Pancreas (tissue), 10 donors: ENCODE measurements at places on chromosomes 4 and X.

GRCh38 chrX:30935985-30936384 is 46.9 kb upstream of the TAB3 start:
- no peak for DNase-seq

DNA sequence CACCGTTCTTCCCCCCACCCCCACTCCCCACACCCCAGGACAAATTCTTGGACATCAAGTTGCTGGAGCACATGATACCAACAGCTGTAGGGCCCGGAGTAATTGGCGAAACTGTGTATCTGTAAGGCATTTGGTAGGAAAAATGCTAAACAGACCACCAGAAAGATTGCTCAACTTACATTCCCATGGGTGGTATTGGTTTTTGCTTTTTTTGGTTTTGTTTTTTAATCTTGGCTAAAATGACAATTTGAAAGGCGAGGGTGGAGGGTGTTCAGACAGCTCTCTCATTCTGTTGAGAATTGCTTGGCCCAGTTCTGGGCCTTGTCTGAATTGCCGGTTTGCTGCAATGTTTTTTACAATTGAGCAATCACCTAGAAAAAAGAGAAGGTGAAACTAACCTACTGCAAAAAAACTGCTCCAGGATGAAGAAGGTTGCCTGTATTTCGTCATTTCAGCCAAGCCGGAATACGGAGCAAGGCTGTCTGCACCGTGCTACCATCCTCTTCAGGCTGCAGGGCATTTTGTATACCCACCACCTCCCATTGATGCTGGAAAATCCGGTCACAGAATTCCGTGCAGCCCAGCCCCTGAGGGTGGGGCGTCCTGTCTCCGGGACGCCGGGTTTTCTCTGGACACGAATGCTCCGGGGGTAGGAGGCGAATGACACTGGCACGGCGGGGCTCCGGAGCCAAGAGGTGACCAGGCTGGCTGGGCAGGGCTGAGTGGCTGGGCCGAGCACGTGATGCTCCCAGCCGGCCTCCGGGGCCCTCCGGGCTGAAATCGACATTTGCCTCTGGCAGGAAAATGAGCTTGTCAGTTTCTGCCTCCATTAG is at the start of gene CLCN4:
TSS of gene CLCN4 (plus strand) at position 777 of the 833 bp plus-strand sequence. CDS start 28,058 bp downstream, outside the sequence.
- peak; percentile 80 for DNase-seq

GRCh38 chr4:54937501-54937900 is 187.9 kb downstream of the KDR start:
- DNase-seq, result no peak

- no peak for DNase-seq
These were observed 69.0 kb downstream of the STAG2 start for GRCh38 chrX:124030520-124030919.

- DNase-seq, result no peak
These were observed 33.1 kb upstream of the EDNRA start for GRCh38 chr4:147447786-147448185.

DNA sequence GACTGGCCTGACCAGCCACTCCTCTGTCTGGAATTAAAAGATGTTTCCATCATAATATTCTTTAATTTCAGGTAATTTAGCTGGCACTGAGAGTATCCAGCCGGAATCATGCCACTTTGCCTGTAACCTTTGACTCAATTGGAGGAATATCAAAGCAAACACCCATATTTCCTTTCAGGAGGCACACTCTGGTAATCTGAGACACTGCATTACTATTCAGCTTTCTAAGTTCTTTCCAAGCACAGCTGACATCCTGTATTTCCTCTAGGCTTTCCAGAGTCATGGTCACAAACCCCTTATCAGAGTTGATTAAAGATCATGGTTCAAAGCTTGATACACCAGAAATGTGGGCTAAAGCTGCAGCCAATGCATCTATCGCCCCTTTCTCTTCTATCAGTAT is 29.3 kb downstream of the INTS12 start:
- no peak for DNase-seq

GRCh38 chrX:150086371-150086770 is 148.1 kb upstream of the EOLA2 start:
- DNase-seq, result no peak

GRCh38 chrX:39755143-39756032 is 342.4 kb downstream of the BCOR start:
- DNase-seq, result peak; percentile 63

DNA sequence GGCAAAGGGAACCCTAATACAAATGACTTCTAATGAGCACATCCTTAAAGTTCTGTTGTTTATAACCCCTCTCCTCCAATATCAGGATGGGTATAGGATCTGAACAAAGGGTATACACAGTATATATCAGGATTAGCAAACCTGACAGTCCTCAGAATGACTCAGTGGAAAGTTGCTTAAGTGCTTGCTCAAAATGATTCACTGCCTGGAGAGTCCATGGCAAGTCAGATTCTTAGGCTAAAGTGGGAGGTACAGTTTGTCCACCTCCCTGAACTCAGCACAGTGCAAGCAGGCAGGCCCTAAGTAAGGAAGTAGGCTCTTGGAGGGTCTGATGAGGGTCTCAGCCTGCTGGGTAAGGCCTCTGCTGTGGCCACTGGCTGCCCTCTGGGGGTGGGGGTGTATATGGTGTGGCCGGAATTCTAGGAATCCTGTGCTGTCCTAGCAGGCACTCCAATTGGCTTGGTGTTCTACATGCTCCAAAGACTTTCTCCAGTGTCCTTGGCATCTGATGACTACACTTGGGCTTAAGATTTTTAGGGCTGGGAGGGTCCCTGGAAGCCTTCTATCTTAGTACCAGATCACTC is 54.3 kb downstream of the CHRDL1 start:
- no peak for DNase-seq

DNA sequence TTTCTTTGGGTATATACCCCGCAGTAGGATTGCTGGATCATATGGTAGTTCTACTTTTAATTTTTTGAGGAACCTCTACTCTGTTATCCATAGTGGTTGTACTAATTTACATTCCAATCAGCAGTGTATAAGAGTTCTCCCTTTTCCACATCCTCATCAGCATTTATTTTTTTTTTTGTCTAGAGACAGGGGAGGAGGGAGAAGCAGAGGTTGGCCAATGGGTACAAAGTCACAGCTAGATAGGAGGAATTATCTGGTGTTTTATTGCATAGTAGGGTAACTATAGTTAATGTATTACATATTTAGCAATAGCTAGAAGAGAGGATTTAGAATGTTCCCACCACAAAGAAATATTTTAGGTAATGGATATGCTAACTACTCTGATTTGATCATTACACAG is 107.4 kb downstream of the TSPAN7 start:
- no peak for DNase-seq

DNA sequence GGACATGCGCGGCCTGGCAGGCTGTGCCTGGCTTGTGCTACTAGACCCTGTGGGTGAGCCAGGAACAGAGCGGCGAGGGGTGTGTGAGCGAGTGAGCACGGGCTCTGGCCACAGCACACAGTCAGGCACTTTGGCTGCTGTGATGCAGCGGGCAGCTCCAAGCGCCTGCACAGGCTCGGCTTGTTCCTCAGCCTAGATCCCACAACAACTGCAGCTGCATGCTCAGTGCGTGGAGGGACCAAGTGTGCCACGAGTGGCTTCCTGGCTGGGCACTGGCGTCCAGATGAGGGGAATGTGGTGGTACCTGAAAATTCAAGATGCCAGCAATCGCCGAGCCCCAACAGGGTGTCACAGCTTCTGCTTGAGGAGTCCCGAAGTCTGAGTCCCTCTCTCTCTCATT is 1056.6 kb downstream of the RAPGEF2 start:
- no peak for DNase-seq
